ENCODE measurements at places on chromosomes 5 and 9.

- DNase-seq, result peak; percentile 30
These were observed 37.3 kb downstream of the MED27 start for GRCh38 chr9:132042324-132042723.

DNA sequence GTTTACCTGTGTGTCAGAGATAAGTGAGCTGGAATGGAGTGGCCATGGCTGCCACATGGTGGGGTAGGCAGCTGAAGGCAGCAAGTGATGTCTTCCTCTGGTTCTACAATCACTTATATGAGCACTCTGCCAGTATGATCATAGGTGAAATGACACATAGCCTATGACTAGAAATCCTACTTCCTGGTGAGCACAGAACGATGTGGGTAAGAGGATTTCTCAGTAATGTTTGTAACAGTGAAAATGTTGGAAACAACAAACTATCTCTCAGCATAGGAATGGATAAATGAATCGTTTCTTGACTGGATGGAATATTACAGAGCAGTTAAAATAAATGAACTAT is 187.0 kb upstream of the S1PR3 start:
- DNase-seq, result no peak

DNA sequence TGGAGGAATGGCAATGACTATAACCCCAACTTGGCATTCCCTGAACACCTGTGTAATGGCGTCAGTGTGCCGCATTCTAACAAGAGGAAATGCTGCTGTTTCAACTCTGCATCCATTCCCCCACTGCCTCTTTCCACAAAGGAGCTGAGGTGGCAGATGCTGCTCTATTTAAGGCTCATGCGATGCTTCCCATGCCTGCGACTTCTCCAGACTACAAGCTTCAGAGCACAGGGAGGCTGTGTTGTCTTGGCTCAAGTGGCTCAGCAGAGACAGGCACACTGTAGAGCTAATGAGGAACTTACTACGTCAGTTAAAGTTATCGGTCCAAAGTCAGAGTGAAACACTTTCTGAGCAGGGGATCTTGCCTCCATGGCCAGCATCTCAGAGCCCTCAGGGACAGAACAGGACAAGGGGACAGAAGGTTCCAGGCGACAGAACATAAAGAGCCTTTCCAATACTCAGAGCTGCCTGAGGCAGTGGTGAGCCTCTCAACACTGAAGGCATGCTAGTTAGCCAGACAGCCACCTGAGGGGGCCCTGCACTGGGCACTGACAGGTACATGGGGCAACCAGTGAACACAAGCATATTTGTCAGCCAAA is 21.8 kb downstream of the TNIP1 start:
- DNase-seq, result no peak

DNA sequence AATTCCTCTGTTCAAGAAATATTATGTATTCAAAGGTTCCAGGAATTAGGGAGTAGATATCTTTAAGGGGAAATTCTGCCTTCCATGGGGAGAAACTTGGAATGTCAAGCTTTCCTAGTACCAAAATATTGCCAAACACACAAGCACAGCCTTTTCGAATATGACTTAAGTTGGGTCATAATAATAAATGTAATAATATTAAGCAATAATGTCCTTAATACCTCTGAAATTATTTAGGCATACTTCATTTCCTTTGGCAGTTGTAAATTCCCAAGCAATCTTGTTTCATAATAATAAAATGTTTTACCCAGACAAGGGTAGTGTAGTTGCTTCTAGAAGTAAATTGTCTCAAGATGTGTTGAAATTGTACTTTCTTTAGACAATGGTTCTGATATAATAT is 630.3 kb upstream of the CDH18 start:
- no peak for DNase-seq

DNA sequence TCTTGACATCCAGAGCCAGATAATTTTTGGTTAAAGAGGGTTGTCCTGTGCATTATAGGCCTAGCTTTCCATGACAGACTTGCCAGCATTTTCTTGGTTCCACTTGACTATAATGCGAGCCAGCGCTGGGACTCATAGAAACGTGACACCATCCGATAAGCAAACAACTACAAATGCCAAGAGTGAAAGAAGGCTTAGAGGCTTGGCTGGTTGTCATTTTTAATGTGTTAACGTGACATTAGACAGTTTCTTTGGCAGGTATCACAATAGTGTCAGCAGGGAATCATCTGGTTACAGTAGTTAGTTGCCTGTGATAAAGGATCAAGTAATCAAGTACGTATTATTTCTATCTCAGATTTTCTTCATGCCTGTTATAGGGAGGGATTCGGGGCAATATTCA is 20.0 kb upstream of the LIFR start:
- peak; percentile 33 for DNase-seq

GRCh38 chr5:88502179-88503040 is 233.8 kb upstream of the TMEM161B start:
- DNase-seq, result no peak

DNA sequence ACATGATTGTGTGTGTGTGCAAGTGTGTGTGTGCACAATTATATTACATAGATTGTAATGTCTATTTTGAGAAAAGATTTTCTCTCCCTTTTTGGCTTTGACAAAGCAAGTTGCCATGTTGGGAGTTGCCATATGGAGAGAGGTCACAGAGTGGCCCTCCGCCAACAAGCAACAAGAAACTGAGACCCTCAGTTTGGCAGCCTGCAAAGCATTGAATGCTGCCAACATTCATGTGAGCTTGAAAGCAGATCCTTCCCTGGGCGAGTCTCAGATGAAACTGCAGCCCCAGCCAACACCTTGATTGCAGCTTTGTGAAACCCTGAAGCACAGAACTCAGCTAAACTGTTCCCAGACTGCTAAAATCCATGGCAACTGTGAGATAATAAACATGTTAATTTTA is 498.0 kb downstream of the NR2F1-AS1 start:
- DNase-seq, result no peak

GRCh38 chr5:169185626-169186025 is 115.3 kb downstream of the SLIT3 start:
- no peak for DNase-seq

DNA sequence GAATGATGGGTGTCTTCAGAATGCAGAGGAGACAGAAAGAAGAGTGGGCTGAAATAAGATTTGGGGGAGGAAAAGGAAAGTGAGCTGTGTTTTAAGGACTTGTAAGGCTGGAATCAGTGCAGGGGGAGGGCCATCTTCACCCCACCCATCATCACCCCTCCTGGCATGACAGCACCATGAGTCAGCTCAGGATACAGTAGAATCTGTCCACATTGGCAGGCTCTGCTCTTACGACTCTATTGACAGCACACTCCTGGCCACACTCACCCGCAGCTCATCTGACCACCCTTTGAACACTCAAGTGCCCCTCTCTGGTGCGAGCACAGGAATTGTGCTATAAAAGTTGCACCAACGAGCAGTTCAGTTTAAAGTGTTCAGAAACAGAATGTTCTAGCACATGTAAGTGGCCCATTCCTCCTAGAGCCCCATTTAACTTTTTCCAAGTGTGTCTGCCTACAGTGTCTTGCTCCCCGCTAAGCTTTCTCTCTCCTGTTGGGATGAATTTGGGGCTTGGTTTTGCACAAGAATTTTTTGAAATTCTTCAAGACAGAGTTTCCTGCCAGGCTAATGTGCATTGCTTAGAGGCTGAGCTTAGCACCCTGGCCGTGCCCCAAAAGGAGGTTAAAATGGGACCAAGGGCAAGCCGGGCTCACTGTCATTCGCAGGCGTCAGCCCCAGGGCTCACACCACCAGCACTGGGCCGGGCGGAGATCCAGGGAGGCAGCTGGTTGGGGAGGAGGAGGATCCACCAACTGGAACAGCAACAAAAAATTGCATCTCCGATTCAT is 12.0 kb downstream of the ADRA1B start:
- no peak for DNase-seq

- no peak for DNase-seq
These were observed 171.3 kb downstream of the NR3C1 start for GRCh38 chr5:143231973-143232812.

DNA sequence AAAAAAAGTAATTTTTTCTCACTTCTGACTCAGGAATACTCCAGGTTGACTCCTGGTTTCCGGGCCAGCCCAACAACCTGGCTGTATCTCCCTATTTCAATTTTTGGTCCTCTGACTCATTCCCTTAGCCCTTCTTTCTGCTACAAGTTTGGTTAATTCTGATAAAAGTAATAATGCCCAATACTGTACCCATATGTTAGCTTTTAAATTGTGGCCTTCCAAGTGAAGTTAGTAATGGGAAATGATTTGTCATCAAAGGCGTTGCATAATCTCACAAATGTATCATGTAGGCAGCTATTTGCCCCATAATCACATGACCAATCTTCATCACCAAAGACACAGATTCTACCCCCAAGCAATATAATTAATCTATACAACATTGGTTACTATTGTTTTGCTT is 31.1 kb upstream of the BNC2 start:
- no peak for DNase-seq

DNA sequence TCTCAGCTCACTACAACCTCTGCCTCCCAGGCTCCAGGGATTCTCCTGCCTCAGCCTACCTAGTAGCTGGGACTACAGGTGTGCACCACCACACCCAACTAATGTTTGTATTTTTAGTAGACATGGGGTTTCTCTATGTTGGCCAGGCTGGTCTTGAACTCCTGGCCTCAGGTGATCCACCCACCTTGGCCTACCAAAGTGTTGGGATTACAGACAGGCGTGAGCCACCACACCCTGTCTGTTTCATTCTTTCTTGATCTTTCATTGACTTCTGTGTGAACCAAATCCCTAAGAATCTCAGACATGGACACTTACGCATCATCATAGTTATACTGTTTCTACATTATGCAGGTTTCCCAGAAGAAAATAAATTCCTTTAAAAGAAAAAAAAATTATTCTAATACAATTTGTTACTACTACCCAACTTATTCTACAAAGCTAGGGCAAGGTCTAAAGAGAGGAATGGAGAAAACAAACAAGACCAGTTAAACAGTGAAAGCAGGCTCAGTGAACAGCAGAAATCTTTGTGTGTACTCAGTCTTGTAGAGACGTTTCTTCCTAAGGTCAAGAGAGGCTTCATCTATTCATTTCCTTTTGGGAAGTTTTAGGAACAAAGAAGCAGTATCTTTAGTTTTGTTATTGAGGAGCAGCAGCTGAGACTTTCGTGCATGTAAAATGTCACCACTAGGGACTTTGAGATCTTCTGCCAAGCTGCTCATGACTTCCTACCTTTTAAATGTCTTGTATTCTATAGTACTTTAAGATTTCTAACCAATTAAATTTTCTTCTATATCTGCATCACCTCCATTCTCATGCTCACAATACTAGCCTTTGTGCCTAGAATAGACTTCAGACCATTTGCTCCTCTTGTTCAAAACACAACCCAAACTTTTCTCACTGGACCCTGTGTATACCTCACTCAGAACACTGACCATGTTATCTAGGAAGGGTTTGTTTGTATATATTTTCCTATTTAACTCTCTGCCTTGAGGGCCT is 5.6 kb upstream of the HMGCR start:
- no peak for DNase-seq

DNA sequence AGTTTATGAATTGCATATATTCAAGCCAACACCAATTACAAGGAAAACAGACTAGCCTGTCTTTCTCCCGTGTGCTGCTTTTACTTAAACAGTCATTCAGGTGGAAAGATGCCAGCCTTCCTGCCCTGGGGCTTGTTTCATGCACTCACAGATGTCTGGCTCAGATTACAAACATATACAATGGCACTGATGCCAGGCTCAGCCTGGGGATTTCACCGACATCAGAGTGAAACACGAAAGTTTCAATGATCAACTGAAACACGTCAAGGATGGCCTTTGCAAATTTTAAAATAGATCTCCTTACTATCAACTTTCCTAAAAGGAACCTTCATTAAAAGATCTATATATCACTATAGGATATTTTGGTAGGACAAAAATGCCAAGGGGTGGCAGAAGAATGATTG is 1576.5 kb downstream of the EFNA5 start:
- peak; percentile 30 for DNase-seq

DNA sequence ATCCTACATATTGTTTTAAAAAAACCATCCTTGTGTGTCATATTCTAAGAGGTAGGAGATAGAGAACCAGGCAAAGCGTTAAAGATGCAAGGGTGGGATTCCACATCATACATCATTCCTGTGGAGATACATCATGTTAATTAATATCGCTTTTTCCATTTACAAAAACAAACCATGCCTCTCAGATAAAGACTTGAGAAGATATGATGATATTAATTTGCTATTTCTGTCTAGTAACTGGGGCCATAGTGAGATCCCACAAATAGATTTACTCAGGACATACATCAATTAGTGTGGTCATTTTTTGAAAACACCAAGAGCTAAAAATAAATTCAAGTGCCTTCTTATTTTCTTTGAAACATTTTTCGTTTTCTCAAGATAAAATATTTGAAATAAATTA is 165.4 kb upstream of the TARS1 start:
- DNase-seq, result no peak

DNA sequence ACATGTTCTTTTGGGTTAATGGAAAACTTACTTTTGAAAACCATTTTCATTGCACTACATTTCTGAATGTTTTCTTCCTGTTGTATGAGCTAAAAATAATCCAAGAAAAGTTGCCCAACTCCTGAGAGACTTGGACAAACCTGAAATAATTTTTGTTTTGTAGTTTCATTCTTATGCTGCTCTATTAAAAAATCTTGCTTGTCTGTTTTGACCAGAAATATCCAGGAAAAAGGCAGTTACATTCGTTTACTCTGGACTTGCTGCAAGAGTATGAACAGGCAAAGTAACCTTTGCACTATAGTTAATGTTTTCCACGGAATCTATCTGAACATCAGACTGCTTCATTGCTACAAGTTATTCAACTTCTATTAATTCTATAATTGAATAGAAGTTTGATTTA is 200.1 kb upstream of the DAB2 start:
- DNase-seq, result no peak

DNA sequence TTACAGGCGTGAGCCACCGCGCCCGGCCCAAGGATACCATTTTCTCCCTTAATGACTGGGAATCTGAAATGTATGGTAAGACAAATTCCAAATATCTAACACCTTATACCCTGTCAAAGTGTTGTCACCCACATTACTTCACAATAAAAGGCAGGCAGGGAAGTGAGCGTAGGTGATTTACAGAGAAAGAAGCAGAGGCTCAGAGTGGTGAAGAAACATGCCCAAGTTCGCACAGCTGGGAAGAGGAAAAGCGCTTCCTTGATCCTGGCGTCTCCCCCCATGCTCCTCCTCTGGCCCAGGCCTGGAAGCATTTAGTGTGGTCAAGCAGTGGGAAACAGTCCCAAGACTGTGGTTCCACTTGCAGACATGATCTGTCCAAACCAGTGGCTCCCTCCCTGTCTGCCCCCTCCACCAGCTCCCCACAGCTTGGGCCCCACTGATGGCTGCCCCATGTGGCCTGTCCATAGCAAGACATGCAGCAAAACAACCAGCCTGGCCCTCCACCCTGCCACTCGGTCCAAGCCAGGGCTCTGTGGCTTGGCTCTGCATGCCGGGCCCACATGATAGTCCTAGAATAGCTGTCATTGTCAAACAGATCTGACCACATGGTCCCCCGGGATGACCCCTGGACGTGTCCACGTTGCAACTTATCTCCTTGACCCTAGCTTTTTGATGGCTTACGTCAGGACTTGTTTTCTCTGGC is 107.2 kb downstream of the TTLL11 start:
- no peak for DNase-seq

- no peak for DNase-seq
These were observed 65.2 kb upstream of the RNU6ATAC start for GRCh38 chr9:134229466-134230091.

Measured in SHP77 (cell line).